ENCODE measurements at places on chromosomes 12 and 14. TPM values are rescaled to one million over a fixed set of nuclear protein-coding genes. Genes with fewer than 3 reads are reported as not detected.

The GLI1 gene
- polyA plus RNA-seq, result 17.2 TPM

The RILPL1 gene
- polyA plus RNA-seq, result 18.4 TPM

- no peak for DNase-seq
These were observed 392.9 kb upstream of the FOXG1 start for GRCh38 chr14:28373721-28374120.

- DNase-seq, result no peak
These were observed 73.1 kb upstream of the ACTN1 start for GRCh38 chr14:69052181-69052601.

GRCh38 chr12:131385313-131386166 is 325.4 kb upstream of the SFSWAP start:
- no peak for DNase-seq

Measured in right renal pelvis (tissue), 4 donors.